ENCODE measurements at places on chromosomes 6 and 20. TPM values are rescaled to one million over a fixed set of nuclear protein-coding genes. Genes with fewer than 3 reads are reported as not detected.

DNA sequence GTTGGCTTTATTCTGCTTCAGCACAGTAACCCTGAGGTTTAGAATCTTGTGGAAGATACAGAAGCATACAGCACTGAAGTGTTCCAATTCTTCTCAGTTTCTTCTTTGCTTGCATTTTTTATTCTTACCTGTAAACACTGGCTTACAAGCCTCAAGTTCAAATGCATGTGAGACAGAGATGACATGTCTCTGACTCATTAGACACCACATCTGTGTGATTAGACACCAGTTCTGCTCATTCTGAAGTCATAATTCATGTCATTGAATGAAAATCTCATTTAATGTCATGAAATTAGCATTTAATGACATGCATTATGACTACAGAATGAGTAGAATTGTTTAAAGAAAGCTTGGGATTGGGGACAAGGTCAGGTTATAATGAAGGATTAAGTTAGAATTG is 5.8 kb downstream of the GZF1 start:
- DNase-seq: no peak

- DNase-seq: no peak
Measured at GRCh38 chr6:134932535-134933470, 17.1 kb downstream of the ALDH8A1 start.

DNA sequence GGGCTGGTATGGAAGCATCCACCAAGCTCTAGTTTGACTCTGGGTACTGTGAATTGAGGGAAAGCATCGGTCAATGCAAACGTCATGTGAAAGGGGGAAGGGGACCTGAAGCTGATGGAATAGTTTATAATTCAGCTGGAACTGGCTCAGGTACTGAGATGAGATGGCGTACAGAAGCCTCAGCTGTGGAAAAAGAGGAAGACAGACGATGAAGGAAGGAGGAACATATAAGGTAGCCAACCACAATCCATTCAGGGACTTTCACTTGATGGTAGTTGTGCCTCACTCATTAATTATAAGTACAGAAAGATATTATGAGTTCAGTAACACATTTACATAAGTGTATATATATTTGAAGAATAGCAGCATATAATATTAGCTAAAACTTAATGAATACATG is 2.7 kb downstream of the CALHM5 start:
- no peak for DNase-seq

DNA sequence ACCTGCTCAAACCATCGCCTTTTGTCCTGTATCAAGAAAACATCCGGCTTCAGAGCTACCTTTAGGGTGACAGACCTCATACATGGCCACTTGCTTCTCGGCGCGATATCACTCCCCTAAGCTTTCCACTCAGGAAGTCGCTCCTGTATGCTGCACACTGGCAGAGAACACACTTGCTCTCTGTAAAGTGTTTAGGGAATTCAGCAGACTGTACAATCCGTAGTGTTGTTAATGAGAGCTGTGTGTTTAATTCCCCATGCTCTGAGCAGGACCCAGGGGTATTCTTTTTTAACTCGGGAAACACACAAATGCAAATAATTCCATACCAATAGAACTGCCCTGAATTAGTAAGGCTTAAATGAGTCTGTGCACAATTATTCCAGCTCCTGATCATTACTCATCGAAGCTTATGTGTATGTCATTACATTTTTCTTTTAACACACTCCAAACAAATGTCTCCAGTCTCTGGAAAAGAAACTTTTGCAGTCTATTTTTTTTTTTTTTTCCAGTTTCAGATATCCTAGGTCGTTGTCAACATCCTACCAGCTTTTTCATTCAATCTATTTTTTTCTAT is 338.7 kb upstream of the ARID1B start:
- DNase-seq: no peak

DNA sequence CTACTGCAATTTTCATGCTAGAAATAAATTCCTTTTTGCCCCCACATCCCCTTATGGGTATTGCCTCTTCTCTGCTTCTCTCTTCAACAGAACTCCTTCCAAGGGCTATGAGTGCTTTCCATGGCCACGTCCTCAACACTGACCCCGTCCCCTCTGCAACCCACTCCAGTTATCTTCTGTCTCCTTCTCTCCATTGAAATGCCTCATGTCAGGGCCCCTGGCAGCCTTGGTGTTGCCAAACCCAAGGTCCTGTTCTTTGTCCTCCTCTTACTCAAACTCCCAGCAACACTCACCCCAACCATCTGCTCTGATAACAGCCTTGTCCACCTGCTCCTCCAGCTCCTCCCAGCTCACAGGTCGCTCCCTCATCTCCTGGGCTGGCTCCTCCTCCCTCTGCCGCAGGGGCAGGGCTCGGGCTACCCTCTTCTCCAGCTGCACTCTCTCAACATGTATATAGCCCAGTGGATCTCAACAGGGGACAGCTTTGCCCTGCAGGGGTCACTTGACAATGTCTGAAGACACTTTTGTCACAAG is 196.1 kb upstream of the QKI start:
- no peak for DNase-seq

GRCh38 chr6:55562318-55562717 is 16.7 kb downstream of the HMGCLL1 start:
- no peak for DNase-seq

- no peak for DNase-seq
Measured at GRCh38 chr6:63935732-63936131, 300.1 kb downstream of the PHF3 start.

DNA sequence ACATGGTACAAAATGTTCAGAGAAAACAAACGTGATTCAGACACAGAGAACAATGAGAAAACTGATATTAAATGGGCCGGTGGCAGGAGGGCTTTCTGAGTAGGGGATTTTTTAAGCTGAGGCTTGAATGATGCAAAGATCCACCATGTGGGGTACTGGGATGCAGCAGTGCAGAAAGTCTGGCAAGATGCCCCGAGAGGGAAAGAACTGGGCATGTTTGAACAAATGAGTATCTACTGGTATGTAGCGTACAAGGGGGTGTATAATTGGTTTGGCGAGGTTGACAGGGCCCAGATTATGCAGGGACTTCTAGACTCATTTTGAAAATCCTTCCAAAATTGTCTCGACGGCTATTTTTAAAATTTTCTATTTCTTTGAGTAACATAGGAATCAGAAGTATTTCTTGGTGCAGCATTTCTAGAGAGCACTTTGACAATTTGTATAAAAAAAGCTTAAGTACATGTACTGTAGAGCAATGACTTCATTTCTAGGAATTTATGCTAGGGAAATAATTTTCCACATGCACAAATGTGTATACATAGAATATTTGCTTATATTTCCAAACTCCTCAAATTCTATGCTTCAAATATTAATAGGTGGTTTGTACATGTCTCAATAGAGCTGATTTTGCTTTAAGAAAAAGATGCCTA is 119.6 kb upstream of the DOK5 start:
- DNase-seq: no peak

- no peak for DNase-seq
Measured at GRCh38 chr6:3296537-3296936, 37.8 kb downstream of the PSMG4 start.

DNA sequence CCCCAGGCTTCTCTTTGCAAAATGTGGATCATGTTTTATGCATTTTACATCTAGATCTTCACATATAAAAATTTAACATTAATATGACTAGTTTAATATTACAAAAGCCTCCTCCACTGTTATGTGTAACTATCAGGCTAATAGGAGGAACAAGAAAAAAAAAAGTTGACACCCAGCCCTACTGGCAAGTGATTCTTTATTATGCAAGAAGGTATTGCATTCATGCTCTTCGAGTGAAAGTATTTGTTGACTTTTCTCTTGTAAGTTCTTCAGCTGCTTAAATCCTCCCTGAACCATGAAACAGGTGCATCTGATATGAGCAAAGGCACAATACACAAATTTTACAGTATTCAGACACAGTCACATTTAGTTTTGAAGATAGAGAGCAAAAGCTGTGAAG is 716 bp upstream of the HLA-DQB2 start:
- no peak for DNase-seq

DNA sequence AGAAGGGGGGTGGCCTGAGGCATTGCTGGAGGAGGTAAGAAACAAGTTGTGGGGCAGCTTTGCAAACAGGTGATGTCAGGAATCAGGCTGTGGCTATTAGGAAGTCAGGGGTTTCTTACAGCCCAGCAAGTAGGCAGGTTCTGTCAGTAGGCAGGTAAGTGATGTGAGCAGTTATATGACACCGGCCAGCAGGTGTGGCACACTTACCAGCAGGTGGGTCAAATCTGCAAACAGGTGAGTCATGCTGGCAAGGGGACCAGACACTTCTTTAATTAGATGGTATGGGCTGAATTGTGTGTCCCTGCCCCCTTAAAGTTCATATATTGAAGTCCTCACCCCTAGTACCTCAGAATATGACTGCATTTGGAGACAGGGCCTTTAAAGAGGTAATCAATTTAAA is 16.4 kb upstream of the ENPP4 start:
- DNase-seq: no peak

- no peak for DNase-seq
Measured at GRCh38 chr6:158853880-158854213, 34.7 kb upstream of the EZR start.

DNA sequence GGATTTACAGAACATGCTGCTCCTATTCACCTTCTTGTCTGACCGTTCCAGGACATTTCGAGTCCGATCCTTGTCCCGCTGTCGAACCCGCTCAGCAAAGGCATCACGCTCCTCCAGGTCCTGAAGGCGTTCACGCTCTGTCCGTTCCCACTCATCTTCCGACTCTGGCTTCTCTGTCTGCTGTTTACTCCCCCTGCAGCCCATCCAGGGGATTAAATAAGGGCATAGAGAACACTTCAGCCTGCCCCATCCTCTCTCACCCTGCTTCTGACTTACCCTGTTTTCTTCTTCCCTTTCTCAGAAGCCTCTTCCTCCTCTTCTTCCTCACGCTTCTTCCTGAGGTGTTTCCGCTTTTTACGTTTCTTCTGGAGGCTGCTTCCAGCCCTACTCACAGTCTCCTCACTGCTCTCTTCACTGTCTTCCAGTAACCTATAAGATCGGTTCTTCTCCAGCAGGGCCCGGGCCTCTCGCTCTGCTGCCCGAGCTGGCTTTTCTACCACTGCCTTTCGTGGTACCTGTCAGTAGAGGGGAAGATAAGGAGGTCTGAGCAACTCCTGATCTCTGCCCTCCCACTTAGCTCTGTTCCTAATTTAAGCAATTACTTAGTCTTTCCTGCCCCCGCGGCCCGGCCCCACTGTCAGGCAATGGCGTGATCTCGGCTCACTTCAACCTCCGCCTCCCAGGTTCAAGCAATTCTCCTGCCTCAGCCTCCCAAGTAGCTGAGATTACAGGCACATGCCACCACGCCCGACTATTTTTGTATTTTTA is 1.9 kb downstream of the DHX16 start:
- no peak for DNase-seq

- DNase-seq: no peak
Measured at GRCh38 chr20:10984913-10985312, 311.1 kb upstream of the JAG1 start.

DNA sequence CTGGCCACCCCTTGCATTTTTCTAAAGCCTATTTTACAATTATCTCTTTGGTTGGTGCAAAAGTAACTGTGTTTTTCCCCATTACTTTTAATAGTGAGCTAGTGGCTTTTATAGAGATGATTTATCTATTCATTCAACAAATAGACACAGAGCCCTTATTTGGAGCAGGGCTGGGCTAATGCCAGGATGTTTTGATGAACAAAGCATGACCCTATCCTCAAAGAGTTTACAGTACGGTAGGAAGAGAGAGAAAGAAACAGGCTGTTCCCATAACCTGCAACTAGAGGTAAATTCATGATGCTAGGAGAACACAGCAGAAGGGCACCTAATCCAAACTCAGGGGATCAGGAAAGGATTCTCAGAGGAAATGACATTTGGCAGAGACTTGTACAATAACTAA is 37.3 kb upstream of the UST start:
- DNase-seq: no peak

DNA sequence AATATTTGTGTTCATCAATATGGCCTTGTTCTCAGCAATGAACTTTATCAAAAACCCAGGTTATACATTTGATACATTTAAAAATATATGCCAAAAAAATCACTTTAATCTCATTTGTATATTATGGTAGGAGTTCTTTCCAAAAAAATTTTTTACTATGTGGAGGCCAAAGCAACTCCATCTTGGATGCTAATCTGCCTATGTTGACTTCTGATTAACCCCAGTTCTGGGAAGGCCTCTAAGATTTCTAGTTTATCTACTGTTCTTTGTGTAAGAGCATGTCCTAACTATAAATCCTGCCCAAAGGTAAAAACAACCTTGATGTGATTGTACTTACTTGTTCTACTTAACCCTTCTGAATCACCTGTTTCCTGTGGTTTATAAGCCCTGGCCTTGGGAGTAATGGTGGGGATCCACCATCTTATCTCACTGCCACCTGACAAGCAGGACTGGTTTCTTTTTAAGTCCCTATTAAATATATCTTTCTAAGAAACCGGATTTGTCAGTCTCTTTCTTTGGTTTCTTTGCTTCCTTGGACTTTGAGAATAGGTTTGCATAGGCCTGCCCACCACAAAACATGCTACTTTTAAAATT is 46.7 kb downstream of the RNGTT start:
- peak; percentile 28 for DNase-seq

GRCh38 chr6:121439926-121440325 is 4.5 kb downstream of the GJA1 start:
- DNase-seq: no peak

GRCh38 chr6:14265049-14266021 is 147.8 kb downstream of the CD83 start:
- DNase-seq: no peak

GRCh38 chr6:141077355-141078333 is 1055.1 kb upstream of the GJE1 start:
- DNase-seq: peak; percentile 31

GRCh38 chr6:91575032-91575431 is 988.2 kb upstream of the MAP3K7 start:
- DNase-seq: no peak

GRCh38 chr6:157278171-157278570 is 45.1 kb downstream of the TMEM242 start:
- DNase-seq: no peak

- DNase-seq: no peak
Measured at GRCh38 chr6:111602481-111603011, 3.1 kb downstream of the TRAF3IP2 start.

DNA sequence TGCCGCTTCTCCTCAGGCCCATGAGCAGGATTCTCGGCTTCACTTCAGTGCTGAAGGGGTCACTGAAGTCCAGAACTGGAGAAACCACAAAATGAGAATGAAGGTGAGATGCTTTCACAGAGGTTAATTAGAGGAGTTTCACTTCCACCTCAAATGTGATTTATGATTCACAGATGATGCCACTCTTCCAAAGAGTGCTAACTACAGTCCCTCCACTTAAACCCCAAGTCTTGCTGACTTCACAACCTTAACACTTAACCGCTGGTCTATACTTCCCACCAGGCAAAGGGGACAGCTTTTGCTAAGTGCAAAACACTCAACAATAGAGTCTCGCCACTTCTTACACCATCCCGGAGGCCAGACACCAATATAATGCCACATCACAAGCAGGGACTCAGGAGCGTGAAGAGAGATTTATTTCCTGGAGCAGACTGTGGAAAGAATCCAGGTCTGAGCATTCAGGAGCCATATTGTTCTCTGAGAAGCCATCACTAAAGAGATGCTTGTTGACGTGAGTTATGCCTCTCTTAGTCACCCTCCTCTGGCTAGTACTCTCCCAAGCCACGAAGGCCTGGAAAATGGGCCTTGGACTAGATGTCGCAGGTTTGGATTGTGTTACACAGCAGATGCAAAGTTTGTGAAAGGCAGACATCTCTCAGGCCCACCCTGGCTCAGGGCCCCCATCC is 24.4 kb downstream of the RRAGD start:
- DNase-seq: no peak

The MEI4 gene
- total RNA-seq: not detected

The ETV7 gene
- 0.86 TPM for total RNA-seq

The SLC35D3 gene
- not detected for total RNA-seq

The TAP1 gene
- total RNA-seq: 210 TPM

The TRIM10 gene
- not detected for total RNA-seq

The ALDH5A1 gene
- total RNA-seq: 20.8 TPM

The PRSS35 gene
- not detected for total RNA-seq

The BPIFA1 gene
- not detected for total RNA-seq

The NNAT gene
- total RNA-seq: 0.47 TPM
